ENCODE measurements at places on chromosomes 11 and 22. TPM values are rescaled to one million over a fixed set of nuclear protein-coding genes. Genes with fewer than 3 reads are reported as not detected.

GRCh38 chr11:66216911-66217310 is 51.5 kb upstream of the RAB1B start:
- H3K27ac ChIP-seq, result no peak overlapping the region
- no peaks in the 10 kb centered on the region for H3K4me1 ChIP-seq
- no peak for DNase-seq
- no peaks in the 10 kb centered on the region for H3K27me3 ChIP-seq
- H3K4me3 ChIP-seq, result no peak overlapping the region

- no peak for DNase-seq
- no peaks in the 10 kb centered on the region for H3K36me3 ChIP-seq
- H3K27ac ChIP-seq, result no peak overlapping the region
- H3K4me3 ChIP-seq, result no peak overlapping the region
These were observed 60.6 kb downstream of the MED15 start for GRCh38 chr22:20567993-20568417.

Gene PANX3
- total RNA-seq, result not detected

GRCh38 chr22:40654522-40655167 is 18.1 kb upstream of the MRTFA start:
- H3K4me1 ChIP-seq, result peaks cover 6% of the 10 kb centered on the region
- peak overlapping the region; percentile 43 for H3K27ac ChIP-seq
- DNase-seq, result no peak
- H3K4me3 ChIP-seq, result no peak overlapping the region
- no peaks in the 10 kb centered on the region for H3K36me3 ChIP-seq
- H3K27me3 ChIP-seq, result no peaks in the 10 kb centered on the region

DNA sequence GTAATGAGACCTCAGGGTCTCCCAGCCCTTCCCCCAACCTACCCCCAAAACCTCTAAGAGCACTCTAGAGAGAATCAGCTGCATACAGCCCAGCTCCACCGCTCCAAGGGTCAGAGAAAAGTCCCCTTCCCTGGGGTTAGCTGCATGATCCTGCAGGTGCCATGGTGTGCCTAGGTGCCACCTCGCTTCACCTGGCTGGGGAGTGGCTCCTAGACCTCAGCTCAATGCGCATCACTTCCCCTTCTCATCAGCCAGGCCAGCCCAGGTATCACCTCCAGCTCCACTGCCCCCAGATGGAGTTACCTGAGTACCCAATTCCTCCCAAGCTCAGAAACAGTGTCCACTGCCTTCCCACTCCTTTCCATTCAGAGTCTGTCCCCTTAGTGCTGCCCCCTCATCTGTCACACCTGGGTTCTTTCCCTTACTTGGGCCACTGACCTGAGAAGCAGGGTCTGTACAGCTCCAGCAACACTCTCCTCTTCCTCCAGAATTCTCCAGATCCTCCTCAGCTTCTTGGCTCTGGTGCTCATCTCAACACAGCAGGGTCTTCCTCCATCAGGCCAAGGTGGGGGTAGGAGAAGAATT is 1.3 kb downstream of the STARD10 start:
- H3K36me3 ChIP-seq, result no peaks in the 10 kb centered on the region
- no peak overlapping the region for H3K27ac ChIP-seq
- H3K4me1 ChIP-seq, result peaks cover 13% of the 10 kb centered on the region

Gene STK33
- total RNA-seq, result 56.5 TPM

Gene GAB2
- 11.1 TPM for total RNA-seq

Gene TEX12
- total RNA-seq, result 0.51 TPM

Gene DEFB131B
- total RNA-seq, result not detected

Measured in neural progenitor cell (in vitro differentiated cells).